T-helper 17 cell (primary cell): ENCODE measurements at places on chromosomes 7 and 10. TPM values are rescaled to one million over a fixed set of nuclear protein-coding genes. Genes with fewer than 3 reads are reported as not detected.

The NXPH1 gene
- total RNA-seq: not detected

The BMPER gene
- 0.35 TPM for total RNA-seq

The ATOH7 gene
- not detected for total RNA-seq

The FAM25C gene
- total RNA-seq: not detected

The C7orf33 gene
- not detected for total RNA-seq

The CALCR gene
- not detected for total RNA-seq

The C10orf105 gene
- 0.37 TPM for total RNA-seq

The AKR1C8 gene
- total RNA-seq: 0.87 TPM

The EBLN1 gene
- not detected for total RNA-seq

The SLC16A9 gene
- 0.07 TPM for total RNA-seq

- DNase-seq: no peak
Measured at GRCh38 chr7:132066761-132067171, 509.5 kb downstream of the PLXNA4 start.

GRCh38 chr10:61456095-61456789, 3.1 kb upstream of the TMEM26 start:
- no peak for DNase-seq

DNA sequence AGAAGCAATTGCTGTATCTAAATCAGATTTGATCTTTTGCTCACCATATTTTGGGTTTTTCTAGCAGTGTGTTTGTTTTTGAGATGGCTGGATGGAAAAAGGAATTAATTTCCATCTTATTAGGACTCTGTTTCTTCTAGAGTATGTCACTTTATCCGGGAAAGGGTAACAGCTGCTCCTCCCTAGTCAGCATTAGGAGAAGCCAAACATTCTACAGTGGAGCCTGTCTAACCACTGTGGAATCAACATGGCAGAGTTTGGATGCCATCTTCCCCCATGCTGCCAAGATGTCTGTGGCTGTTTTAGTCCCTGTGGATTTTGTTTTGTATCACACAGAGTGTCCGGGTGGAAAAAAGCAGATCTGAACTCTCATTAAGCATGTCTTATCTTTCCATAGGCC, 16.0 kb upstream of the LMOD2 start:
- no peak for DNase-seq

DNA sequence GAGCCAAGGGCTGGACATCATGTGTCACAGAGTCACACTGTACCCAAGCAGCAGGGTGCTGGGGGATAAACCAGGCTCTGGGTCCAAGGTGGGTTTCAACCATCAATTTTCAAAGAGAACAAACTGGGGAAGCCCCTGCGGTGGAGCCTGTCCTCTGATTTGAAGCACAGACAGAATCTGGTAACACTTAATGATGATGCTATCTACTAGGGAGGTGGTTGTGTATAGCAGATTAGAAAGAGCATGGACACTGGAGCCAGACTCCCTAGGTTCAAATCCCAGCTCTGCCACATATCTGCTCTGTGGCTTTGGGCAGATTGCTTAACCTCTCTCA, 204.9 kb upstream of the ZMIZ1 start:
- DNase-seq: no peak

- DNase-seq: no peak
Measured at GRCh38 chr10:76031769-76032699, 600.6 kb downstream of the LRMDA start.

DNA sequence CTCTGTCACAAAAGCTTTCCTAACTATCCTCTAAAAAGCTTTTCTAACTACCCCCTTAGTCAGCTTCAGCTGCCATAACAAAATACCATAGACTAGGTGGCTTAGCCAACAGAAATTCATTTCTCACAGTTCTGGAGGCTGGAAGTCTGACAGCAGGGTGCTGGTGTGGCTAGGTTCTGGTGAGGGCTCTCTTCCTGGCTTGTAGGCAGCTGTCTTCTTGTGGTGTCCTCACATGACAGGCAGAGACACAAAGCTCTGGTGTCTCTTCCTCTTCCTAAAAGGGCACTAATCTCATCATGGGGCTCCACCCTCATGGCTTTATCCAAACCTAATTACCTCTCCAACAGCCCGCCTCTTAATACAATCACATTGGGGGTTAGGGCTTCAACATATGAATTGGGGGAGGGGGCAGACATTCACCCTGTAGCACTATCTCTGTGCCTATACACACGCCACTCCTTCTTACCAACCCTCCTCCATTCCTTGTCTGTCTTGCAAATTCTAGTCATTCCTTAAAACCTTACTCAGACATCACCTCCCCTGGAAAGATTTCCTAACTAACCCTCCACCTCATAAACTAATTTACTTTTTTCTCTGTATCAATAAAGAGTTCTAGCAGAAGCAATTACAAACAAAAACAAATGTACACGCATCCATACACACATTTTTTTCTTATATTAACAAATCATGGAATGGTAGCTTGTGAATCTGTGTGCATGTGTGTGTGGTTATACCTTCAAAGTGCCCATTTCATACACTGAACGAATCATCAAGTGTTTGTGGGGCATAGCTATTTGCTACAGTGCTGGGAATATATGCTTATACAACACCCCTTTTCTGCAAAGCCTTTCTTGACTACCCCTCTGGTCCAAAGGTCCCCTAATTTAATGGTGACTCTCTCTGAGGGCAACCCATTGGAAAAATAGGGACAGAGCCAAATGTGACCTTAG, 26.4 kb downstream of the RHOBTB1 start:
- no peak for DNase-seq

- no peak for DNase-seq
Measured at GRCh38 chr10:4384245-4384644, 441.8 kb upstream of the AKR1E2 start.

- DNase-seq: no peak
Measured at GRCh38 chr10:7409732-7410168, 1.1 kb downstream of the SFMBT2 start.

- no peak for DNase-seq
Measured at GRCh38 chr7:99363286-99363685, 11.2 kb upstream of the ARPC1B start.

DNA sequence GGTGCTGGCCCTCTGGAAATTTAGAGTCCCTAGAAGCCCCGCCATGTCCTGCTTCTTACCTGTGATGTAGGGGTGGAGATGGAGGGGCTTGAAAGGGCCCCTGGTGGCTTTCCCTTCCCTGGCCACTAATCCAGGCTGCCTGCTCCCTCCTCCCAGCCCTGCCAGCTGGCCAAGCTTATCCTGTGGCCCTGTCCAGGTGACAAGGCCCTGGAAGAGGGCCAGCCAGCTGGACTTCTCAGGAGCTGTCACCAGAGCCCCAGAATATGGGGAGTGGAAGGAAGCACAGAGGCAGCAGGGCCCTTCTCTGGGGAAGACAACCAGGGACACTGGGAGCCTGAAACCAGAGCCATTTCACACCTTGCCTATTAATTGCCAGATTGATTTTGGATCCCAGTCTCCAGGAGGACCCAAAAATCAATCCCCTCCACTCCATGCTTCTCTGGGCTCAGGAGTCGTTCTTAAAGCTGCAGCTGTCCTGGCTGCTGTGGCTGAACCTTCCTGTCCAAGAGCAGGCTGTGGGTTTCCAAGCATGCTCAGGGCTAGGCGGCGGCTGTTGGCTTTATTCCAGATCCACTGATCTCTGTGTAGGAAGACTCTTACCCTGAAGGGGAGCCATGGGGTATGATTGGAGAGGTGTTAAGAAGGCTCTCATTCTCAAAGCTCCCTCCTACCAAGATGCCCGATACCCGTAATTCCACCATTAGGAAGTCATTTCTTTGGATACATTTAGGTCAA, 52.6 kb upstream of the PCBD1 start:
- no peak for DNase-seq

- no peak for DNase-seq
Measured at GRCh38 chr7:44391746-44392617, 66.6 kb upstream of the CAMK2B start.

- no peak for DNase-seq
Measured at GRCh38 chr7:128030654-128031611, at the start of gene LRRC4. Gene LRRC4 (minus strand): TSS chr7:128031437. CDS start chr7:128030640, 797 bp downstream.

- DNase-seq: no peak
Measured at GRCh38 chr10:59752278-59752940, 846 bp downstream of the MRLN start.

- no peak for DNase-seq
Measured at GRCh38 chr7:93601363-93601762, 26.8 kb upstream of the CALCR start.

DNA sequence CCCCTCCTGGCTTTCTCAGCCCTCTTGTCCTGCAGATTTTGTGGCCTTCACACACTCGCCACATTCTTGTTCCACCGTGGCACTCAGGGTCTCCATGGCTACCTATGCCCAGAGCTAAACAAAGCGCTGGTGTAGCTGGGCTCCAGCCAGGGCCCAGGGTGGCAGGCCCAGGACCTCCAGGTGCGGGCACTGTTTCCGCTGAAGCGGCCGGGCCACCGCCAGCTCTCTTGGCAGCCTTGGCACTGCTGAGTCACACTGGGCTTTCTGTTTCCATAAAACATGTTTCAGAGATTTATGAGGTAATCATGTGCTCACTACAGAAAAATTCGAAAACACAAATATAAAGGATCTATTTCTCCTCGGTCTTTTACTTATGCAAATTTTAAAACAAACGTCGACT, 51.3 kb downstream of the AOC1 start:
- no peak for DNase-seq

GRCh38 chr10:88239212-88239611, 343.9 kb downstream of the RNLS start:
- no peak for DNase-seq

DNA sequence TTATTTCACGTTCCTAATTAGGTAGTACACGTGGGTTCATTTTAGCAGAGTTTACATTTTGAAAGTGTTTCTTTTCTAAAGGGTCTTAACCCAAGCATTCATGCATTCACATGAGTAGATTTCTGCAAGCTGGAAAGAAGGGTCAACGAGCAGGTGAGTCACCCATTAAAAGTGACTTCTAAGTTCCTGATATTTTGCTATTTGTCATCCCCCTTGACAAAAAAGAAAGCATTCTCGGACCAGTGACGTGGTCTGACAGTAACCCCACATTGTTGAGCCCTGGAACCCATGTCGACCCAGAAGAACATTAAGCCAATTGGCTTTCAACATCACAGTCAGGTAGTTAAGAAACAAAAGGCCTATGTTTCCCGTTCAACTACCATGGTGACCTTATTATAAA, 49.6 kb downstream of the ABCB5 start:
- DNase-seq: no peak

DNA sequence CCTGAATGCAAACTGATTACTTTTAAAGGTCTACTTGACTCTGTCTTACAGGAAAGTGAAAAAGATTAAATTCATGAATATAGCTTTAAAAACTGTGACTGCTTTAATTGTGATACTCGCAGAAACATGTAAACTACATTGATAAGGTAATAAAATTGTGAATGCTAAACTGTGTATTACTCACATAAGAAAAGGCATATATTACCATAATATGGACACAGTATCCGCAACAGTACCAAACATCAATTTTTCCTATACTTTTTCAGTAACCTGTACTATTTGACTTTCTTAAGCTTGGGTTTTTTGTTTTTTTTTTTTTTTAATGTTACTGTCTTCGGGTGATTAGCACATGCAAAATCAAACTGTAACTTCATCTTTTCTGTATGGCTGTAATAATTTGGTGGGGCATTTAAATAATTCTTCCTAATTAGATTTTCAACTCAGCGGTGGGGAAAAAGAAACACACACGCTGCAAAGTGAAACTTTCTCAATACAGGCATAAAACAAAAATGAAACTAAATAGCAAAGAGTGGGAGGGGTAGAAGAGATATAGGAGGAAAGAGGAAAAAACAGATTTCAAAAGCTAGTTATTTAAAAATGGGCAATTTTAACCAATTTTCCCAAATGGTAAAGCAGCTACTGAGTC, 23.2 kb downstream of the NT5C3A start:
- DNase-seq: no peak

GRCh38 chr10:38007551-38007950, 2.9 kb upstream of the ZNF33A start:
- no peak for DNase-seq

DNA sequence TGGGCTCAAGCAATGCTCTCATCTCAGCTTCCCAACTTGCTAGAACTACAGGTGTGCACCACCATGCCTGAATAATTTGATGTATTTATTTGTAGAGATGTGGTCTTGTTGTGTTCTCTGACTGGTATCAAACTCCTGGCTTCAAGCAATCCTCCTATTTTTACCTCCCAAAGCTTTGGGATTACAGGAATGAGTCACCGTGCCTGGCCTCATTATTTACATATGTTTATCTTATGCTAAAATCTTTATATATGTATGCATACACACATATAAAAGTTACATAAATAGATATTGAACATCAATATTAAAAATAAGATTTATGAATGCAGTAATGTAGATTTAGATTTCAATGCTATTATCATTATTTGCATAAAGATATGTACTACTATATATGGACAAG, 1634.5 kb upstream of the LRRTM3 start:
- DNase-seq: no peak

DNA sequence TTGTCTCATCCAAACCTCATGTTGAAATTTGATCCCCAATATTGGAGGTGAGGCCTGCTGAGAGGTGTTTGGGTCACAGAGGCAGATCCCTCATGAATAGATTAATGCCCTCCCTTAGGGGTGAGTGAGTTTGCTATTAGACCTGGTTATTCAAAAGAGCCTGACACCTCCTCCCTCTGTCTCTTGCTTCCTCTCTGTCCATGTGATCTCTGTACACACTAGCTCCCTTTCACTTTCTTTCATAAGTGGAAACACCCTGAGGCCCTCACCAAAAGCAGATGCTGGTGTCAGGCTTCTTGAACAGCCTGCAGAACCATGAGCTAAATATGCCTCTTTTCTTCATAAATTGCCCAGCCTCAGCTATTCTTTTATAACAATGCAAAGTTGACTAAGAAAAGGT, 447.1 kb downstream of the MDFIC start:
- DNase-seq: no peak

- DNase-seq: no peak
Measured at GRCh38 chr7:25073451-25073850, 51.6 kb downstream of the CYCS start.

DNA sequence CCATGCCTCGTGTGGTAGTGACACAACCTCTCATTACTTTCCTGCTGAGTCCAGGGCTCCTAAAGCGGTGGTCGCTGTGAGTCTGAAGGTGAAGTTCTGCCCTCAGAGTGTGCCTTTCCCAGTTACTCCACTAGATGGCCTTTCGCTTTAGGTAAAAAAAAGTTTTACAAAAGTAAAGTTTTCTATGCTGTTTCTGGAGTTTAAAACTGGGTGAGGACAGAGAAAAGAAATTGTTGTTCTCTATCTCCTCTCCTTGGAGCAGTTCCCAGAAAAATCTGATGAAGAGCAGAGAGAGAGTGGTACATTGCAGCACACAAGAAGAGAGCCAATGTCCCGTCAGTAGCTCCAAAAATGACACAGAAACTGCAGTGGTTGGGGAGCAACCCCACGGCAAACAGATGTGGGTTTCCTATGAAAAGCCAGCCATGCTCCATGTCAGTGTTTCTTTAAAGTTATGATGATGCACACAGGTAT, 257.1 kb downstream of the GLI3 start:
- DNase-seq: no peak
